ENCODE measurements at places on chromosomes 7 and 10.

DNA sequence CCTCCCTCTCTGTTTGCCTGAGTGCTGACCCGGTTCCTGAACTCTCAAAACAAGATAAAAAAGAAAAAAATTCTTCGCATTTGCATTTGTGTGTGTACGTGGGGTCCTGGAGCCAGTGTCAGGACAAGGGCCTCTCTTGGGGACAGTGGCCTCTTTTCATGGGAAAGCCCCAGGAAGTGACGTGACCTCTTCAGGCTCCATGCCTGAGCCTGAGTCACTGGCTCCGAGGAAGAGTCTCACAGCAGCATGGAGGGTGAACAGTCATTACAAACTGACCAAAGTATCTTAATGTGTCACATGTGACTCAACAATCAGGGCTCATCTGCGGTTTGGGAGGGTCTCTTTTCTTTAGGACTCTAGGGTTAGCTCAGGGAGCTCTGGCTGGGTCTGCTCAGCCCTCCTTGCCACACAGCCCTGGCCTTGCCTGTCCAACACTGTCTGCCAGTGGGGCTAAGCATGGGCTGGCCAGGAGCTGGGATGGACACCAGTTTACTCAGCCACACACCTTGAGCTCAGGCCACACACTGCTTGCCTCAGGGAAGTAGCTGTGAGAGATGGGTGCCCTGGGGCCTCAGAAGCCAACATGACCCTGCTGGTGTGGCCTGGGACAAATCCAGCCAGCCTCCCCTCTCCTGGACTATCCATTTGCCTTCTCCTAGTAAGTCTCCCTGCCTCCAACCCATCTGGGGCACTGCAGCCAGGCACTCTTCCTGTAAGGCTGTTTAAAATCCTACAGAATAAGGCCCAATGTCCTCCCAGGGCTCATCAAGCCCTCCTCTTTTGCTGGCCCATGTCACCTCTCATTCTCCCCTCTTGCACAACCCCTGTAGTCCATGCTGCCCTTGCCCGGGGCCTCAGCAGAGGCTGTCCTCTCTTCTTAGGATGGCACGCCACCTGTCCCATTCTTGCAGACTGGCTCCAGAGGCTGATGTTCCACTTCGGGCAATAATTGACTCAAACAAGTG is 10.5 kb downstream of the TMEM273 start:
- H3K27me3 ChIP-seq: no peaks in the 10 kb centered on the region
- peak overlapping the region; percentile 13 for H3K27ac ChIP-seq
- DNase-seq: no peak
- no peak overlapping the region for H3K4me3 ChIP-seq

- no peak for DNase-seq
- H3K36me3 ChIP-seq: peaks cover 92% of the 10 kb centered on the region
- no peak overlapping the region for H3K27ac ChIP-seq
- no peaks in the 10 kb centered on the region for H3K27me3 ChIP-seq
- H3K4me1 ChIP-seq: no peaks in the 10 kb centered on the region
Measured at GRCh38 chr7:116910383-116910782, 42.9 kb upstream of the ST7 start.

DNA sequence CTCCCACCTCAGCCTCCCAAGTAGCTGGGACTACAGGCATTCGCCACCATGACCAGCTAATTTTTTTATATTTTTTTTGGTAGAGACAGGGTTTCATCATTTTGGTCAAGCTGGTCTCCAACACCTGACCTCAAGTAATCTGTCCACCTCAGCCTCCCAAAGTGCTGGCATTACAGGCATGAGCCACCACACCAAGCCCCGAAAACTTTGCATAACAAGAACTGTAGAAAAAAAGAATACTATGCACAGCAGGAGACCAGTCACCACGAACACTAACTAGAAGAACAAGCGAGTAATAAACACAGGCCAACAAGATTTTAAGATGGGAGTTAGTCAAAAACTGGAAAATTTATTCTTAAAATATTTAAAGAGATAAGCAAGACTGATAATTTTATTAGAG is 447.0 kb downstream of the ETV1 start:
- H3K4me3 ChIP-seq: no peak overlapping the region
- no peaks in the 10 kb centered on the region for H3K4me1 ChIP-seq
- no peaks in the 10 kb centered on the region for H3K36me3 ChIP-seq
- no peak for DNase-seq

DNA sequence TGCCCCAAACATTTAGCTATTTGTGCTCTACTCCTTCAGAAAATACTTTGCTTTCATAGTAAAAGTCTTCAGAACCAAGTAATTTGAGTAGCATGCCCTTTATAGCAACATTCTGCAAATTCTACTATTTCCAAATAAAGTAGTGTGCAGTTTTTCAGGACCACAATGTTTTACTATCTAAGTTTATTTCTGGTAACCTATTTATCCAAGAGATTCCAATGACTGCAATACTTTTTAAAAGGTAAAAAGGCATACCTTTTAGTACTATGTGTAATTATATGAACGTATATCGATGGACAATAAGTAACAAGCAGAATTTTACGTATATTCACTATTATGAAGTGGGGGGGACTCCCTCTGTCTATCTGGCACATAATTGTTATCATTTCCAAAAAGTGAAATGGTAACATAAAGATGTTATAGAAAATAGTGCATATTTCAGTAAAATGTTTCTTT is 6.9 kb upstream of the CAV2 start:
- no peaks in the 10 kb centered on the region for H3K27me3 ChIP-seq
- DNase-seq: no peak
- no peak overlapping the region for H3K27ac ChIP-seq

DNA sequence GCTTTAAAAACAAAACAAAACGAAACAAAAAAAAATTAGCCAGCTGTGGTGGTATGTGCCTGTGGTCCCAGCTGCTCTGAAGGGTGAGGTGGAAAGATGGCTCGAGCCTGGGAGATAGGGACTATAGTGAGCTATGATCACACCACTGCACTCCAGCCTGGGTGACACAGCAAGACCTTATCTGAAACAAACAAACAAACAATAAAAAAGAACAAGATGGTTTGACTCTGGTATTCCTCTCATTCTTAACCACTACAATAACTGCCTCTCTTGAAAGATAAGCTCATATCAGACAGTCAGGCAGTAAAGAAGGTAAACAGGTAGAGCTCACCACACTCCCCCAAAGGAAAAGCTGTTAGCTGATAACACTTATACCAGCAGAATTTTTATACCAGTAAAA is 14.1 kb upstream of the DUSP5 start:
- no peaks in the 10 kb centered on the region for H3K36me3 ChIP-seq
- H3K27ac ChIP-seq: no peak overlapping the region
- H3K27me3 ChIP-seq: no peaks in the 10 kb centered on the region
- DNase-seq: no peak

Data from upper lobe of right lung (tissue), 1 donor.